RKO (cell line): ENCODE measurements at places on chromosomes 1 and 21.

DNA sequence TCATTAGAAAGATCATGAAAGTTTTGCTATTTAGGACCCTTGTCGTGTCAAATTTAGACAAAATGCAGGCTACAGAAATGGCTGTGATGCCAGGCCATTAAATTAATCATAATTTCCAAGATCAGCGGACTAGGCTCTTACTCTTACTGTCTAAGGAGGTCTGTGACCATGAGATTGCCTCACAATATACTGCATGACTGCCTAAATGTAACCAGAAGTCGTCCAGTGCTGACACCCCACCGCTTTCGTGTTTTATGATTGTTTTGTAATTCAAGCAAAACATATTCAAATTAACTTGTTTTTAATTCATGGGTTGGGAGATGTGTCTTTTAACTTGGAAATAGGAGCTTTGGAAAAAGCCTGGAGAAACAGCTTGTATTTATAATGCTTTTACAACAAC, 947.5 kb downstream of the BRINP3 start:
- DNase-seq, result no peak

DNA sequence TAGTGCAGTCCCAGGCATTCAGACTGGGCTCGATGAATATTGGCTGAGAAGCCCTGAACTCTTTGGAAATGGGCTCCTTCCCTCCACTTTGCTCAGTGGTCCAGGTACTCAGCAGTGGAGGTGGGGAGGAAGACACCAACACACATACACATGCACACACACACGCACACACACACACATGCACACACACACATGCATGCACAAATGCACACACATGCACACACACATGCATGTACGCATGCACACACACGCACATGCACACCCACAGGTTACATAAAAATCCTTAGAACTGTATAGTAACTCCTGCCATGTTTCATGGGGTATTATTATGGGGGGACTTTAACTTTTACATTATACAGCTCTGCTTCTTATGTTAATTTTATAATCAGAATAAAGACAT, 5.0 kb downstream of the TRIM62 start:
- no peak for DNase-seq

- no peak for DNase-seq
Observed at GRCh38 chr1:160606611-160607010, 27.3 kb upstream of the CD84 start.

DNA sequence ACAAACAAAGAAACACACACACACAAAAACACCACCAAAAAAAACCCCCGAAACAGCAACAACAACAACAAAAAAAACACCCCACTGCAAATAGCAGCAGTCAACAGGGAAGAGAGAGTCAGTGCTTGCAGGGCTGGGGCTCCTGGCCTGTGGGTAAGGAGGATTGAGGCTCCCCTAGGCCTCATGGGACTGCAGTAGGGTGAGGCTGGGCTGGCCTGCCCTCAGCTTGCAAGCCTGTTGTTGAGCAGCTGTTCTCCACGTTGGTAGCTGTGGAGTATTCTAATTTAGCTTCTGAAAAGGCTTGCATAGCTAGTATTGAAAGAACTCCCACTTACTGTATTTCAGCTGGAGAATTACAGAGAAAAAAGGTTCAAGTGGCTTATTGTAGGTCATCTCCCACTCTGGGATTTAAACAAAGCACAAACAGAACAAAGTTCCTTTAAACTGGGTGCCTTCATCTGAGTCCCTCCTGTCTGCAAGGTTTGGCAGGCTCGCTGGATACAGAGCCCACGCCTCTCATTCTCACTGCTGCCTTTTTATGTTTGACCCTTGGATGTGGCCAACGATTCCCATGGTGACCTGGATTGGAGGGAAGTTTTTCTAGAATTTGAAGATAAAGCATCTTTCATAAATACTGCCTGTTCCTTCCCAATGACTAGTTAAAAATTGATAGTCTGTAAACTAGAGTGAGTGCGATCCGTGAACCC, 247.2 kb downstream of the KIF26B start:
- no peak for DNase-seq

DNA sequence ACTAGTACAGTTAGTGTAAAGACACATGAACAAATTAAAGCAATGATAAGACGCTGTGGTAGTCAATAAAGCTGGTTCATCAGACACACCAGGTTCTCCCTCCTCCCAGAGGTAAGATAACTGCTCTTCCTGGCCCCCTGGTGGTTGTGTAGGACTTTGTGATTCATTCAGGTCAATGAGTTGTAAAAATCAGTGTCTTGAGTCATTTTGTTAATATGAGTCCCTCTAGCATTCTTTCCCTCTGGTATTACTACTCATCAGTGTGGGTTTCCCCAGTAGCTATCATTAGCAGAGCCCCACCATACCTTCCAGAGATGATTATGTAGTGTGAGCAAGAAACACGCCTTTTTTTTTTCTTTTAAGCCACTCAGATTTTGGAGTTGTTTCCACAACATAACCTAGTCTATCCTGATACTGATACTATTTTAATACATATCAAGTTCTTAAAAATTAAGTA, 3.6 kb upstream of the SETDB1 start:
- peak; percentile 97 for DNase-seq

- no peak for DNase-seq
Observed at GRCh38 chr1:39753132-39754025, 14.7 kb downstream of the PPIE start.

GRCh38 chr21:44874240-44874496, 678 bp upstream of the PTTG1IP start:
- no peak for DNase-seq

GRCh38 chr1:12040457-12041051, 21.3 kb downstream of the MIIP start:
- no peak for DNase-seq

GRCh38 chr1:183370399-183371058, 47.7 kb downstream of the NMNAT2 start:
- no peak for DNase-seq

GRCh38 chr1:36154765-36155407, 1.1 kb upstream of the MAP7D1 start:
- no peak for DNase-seq

DNA sequence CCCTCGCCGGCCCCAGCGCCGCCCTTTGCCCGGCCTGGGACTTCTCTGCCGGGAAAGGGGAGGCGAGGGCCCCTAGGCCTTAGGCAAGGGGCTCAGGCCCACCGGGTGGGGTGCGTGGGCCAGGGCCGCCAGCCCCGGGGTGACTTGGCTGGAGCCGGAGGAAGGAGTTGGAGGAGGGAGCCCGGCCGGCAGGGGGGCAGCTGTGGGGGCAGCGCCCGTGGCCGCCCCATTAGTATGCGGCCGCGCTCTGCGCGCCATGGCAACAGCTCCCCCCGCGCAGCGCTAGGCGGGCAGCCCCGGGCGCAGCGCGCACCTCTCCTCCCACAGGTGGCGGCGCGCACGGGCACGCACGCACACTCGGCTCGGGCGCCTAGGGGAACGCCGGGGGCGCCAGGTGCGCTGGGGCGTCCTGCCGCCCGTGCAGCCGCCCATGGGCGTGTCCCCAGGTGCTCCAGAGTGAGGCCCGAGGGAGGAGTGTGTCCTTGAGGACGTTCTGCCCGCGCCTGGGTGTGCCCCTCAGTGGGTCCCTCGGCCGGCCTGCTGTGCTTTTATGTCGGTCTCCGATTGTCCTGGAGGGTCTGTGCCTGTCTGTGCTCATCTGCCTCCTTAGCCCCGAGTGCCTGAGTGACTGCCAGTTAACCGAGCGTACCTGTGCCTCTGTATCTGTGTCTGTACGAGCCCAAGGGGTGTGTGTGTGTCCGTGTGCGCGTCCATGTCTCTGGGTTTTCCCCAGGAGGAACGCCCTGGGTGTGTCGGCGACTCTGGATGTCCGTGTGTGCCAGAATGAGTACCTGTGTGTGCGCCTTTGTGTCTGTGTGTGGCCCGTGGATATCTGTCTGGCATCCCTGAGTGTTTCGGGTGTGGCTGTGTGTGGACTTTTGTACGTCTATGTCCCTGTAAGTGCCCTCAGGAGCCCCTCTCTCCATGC, 38.2 kb upstream of the WASF2 start:
- no peak for DNase-seq

- no peak for DNase-seq
Observed at GRCh38 chr1:54721719-54722118, 6.1 kb downstream of the TTC4 start.

- DNase-seq, result no peak
Observed at GRCh38 chr1:2455757-2456156, 20.3 kb upstream of the PLCH2 start.

GRCh38 chr1:155007251-155007828, 4.7 kb downstream of the ZBTB7B start:
- no peak for DNase-seq

- no peak for DNase-seq
Observed at GRCh38 chr21:36769051-36769839, 70.3 kb downstream of the SIM2 start.
